ENCODE measurements at places on chromosomes 3 and 15.

GRCh38 chr15:100900136-100900794 lies 18.9 kb upstream of the LRRK1 start:
- DNase-seq: no peak

DNA sequence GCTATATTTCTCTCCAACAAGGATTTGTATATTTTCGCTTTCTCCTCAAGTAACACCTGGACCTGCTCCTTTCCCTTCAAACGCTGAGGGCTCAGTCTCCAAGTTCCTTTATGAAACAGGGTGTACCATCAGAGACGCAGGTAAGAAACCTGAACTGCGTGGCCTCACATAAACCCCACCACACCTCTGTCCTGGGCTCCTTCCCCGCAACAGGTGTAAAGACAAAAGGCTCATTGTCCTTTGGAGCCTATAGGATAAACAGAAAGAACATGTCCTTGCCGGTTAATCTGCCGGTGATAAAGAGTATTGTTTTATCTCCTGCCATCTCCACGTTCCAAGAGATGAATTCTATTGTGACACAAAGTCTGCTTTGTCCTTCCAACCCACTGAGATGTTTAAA lies 111.8 kb upstream of the ADAMTS9 start:
- no peak for DNase-seq

DNA sequence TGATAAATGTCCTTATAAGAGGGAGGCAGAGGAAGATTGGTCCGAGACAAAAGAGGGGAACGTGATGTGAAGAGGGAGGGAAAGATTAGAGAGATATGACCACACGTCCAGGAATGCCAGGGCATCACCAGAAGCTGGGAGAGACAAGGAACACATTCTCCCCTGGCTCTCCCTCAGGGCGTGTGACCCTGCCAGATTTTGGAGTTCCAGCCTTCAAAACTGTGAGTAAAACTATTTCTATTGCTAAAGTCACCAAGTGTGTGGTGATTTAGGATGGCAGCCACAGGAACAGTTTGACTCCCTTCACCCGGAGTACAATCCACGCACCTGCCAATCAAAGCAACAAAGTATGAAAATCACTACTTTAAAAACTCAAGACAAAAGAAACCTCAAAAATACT lies 32.1 kb upstream of the TJP1 start:
- DNase-seq: no peak

DNA sequence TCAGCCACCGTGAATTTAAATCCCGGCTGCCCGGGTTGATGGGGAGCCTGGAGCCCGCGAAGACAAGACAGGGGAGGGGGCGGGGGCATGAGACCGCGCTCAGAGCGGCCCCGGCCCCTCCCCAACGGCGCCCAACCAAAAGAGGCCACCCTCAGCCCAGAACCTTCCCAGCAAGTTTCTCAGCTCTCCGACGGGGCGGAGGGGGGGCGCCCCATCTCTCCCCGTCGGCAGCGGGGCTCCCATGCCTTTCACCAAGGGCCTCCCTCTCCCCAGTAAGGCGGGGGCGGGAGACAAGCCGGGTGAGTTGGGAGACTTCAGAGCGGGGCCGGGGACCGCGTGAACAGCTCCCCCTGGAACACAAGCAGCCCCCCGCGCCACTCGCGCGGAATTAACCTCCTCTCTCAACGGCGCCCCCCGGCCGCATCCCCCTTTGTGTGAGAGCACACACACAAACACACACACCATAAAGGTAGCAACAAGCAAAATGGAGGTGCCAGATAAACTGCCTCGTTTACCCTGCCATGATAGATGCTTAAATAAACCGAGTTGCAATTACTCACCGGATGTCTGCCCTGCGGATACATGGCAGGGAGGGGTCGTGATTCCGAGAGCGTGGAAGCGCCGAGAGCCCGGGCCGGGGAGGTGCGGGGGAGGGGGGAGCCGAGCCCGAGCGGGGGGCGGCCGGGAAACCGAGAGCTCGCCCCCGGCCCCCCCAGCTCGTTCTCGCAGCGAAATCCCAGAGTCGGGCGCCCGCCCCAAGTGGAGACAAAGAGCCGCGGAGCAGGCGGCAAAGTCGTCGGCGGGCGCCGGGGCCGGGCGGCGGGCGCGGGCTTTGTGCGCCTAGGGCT lies 1.3 kb downstream of the TLE3 start:
- DNase-seq: no peak

Data from HS-5 (cell line).